Cardiac septum (tissue), 1 donor: ENCODE measurements at places on chromosomes 12 and 14.

GRCh38 chr14:99344051-99344758 is 72.2 kb upstream of the BCL11B start:
- DNase-seq = no peak

GRCh38 chr12:122190842-122191668 is 8.1 kb downstream of the LRRC43 start:
- DNase-seq = peak; percentile 22

- no peak for DNase-seq
Measured at GRCh38 chr14:104751539-104752422, 1.2 kb upstream of the SIVA1 start.

DNA sequence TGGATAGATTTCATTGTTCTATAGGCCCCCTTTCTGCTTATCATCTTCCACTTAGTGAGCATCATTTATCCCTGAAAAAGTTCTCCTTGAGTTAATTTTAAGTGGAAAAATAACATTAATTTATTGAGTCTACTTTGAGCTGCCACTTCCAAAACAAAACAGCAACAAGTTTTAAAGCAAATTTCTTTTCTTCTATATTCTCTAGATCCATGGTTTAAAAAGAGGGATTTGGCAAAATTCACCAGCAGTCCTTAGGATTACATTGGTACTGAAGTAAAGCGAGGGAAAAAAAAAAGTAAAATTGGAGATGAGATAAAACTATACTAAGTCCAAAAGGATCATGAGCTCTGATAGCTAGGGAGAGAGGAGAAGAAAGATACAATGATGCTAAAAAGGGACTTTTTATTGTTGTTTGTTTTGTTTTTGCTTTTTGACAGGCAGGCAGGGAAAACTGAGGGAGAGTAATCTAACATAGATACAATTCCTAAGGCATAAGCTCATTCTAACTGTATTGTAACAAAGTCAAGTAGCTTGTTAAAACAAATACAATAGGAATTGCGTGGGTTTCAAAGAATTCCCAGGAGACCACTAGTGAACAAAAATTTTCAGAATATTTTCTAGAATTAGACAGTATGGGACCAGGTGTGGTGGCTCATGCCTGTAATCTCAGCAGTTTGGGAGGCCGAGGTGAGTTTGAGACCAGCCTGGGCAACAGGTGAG is 19.2 kb upstream of the PLEKHA5 start:
- no peak for DNase-seq

DNA sequence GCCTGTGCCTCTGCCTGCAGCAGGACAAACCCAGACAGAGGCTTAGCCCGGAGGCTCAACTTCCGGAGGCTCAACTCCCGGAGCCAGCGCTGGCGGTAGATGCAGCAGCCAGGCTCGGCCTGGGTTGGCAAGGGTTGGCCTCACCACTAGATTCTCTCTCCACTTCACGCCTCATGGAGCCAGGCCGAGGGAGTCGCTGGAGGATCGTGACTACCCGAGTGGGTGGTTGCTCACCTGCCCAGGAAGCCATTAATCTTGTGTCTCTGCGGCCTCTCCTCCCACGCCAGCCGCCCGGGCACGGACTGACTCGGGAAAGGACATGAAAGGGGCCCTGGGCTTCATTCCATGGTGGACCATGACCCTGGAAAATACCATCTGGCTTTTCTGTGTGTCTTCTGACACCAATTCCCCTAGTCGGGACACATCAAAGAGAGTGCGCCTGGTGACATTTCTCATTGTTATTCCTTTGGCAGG is 20.8 kb downstream of the ESRRB start:
- no peak for DNase-seq

- no peak for DNase-seq
Measured at GRCh38 chr12:96323906-96324305, 76.3 kb downstream of the CDK17 start.

DNA sequence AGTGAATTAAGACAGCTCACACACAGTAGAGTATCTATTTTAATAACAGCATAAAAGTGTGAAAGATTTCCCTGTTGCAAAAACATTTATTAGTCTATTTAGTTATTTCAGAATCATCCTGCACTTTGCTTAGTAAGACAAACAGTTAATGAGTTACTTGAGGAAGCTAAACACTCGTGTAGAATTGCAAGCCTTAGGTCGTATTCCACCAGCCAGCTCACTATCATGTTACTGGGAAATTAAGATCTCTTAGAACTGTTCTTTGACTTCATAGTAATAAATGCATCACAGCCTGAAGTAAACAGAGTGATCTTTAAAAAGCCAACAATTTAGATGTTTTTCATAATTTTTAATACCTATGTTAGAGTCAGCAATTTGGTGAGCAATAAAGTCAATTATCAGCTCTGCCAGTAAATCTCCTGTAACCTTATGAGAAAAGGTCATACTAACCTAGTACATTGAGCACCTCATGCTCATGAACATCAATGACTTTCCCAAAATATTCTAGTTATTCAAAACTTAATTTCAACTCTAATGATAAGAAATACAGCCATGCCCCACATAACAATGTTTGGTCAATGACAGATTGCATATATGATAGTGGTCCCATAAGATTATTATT is 26.7 kb upstream of the ETNK1 start:
- DNase-seq = no peak

DNA sequence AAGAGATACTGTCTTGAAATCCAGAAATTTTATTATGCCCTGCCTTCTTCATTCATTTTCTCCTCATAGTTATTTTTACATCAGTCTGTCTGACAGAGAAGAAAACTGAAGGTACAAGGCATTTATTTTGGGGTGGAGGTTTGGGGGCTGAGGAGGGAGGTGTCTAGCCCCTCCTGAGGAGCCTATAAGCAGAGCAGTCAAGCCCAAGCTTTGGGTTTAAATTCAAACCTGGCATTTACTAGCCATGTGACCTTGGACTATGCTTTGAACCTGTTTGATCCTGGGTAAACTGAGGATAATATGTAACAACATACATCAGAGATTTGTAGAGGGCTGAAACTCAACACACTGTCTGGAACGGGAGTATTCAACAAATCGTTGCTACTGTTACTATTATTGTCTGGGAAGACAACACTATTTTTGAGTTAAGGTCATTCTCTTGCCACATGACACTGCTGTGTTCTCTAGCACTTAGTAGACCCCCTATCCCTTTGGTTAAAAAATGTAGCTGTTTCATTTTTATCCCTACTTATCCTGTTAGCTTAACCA is 66.1 kb upstream of the STRN3 start:
- DNase-seq = no peak

DNA sequence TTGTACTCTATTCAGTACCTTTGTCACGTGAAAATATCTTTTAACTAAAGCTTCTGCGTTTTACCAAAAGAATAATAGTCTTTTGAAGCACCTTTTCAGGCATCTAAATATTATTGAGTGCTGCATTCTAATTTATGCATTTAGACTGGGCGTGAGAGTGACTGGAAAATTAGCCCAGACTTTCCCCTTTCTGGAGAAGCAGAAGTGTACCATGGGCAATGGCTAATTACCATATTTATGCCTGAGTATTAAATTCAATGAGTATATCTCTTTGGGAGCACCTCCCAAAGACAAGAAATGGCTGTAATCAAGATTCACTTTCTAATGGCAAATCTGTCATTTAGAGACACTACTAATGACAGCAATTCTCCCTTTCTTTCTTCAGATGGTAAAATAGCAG is 174.9 kb downstream of the LRRK2 start:
- DNase-seq = no peak

GRCh38 chr12:126668538-126668937 is 1598.4 kb upstream of the TMEM132C start:
- no peak for DNase-seq

GRCh38 chr14:89267163-89267562 is 149.9 kb downstream of the FOXN3 start:
- no peak for DNase-seq

DNA sequence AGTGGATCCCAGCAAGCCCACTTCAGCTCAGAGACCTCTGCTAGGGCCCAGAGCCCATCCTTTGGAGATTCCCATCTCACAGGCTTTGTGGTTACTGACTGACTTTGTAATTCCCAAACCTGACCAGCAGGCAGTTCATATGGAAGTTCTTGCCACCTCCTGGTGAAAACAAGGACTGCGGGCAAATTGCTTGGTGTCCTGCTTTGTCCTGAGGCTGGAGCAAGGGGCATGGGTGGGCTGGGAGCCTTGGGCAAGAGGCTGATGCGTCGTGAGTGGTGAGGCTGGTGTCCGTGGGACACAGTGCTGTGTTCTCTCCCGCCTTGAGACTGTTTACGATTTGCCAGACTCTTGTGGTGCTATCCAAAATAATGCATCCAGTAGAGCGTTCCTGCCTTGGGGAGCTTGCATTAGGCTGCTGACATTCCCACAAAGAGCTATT is 91.0 kb downstream of the LRRC74A start:
- no peak for DNase-seq

- no peak for DNase-seq
Measured at GRCh38 chr14:41285186-41285748, 321.4 kb upstream of the LRFN5 start.

DNA sequence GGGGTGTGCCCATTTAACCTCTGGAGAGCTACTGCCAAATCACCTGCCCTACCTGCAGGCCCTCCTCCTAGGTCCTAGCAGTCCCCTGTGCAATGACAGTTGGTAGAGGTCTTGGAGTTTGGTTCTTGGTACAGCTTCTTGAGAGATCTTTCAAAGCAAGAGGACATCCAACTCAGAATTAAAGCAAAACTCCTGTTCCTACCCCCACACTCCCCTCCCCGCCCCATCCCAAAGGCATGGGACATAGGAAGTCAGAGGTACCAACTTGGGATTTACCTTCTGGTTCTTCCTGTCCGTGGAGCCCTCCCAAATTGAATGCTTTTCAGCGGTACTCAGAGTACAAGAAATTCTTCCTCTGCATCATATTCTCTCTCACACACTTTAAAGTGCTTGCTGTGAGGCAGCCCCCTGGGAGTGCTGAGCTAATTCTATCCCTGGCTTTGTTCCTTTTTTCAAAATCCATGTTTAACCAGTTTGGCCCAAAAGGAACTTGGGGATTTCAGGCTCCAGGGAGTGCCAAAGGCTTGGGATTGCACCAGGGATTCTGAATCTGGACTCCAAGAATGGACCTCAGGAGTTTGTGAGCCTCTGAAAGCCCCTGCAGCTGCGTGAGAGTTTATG is 40.8 kb downstream of the GALNT16 start:
- peak; percentile 22 for DNase-seq

- peak; percentile 58 for DNase-seq
Measured at GRCh38 chr14:99691111-99691885, 7.2 kb downstream of the CYP46A1 start.

- DNase-seq = no peak
Measured at GRCh38 chr12:62912644-62913043, 22.3 kb downstream of the PPM1H start.

DNA sequence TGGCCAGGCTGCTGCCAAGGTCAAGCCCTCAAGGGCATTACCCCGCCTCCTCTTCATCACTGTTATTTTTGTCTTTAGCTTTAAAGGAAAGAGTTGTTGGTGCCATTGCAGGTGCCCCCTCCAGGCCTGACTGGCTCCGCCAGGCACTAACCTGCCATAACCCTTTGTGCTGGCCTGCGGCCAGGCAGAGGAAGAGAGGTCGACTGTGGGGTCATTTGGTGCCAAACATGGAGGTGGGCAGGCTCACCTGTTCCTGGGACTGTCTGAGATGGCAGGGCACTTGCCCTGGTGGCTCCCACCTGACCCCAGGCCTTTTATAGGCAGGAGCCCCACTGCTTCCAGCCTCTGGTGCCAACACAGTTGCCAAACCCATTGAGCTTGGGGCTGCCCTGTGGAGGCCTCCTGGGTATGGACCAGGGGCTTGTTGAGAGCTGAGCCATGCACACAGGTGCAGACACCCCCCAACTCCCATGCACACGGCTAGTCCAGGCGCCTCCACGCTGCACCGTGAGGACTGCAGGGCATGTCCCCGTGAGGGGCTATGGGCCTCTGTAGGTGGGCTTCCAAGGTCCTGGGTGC is 29.4 kb upstream of the PLD4 start:
- no peak for DNase-seq

- DNase-seq = no peak
Measured at GRCh38 chr14:70442750-70443149, 9.2 kb upstream of the ADAM21 start.

DNA sequence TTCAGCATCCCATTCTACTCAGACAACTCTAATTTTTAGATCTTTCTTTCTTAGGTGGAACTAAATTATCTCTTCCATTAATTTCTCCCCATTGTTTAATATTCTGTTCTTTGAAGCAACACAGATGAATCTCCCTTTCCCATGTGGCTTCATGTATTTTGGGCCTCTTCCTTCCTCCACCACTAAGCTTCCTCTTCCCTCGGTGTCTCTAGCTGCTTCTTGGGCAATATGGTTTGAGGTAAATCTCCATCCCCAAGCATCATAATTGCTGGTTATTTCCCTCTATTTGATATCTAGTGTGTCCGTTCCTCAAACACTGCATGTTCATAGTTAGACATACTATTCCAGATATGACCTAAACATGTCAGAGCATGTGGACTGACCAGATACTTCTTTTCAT is 119.2 kb downstream of the PELI2 start:
- DNase-seq = no peak

GRCh38 chr14:49367696-49368095 is 218.5 kb downstream of the RPS29 start:
- no peak for DNase-seq

DNA sequence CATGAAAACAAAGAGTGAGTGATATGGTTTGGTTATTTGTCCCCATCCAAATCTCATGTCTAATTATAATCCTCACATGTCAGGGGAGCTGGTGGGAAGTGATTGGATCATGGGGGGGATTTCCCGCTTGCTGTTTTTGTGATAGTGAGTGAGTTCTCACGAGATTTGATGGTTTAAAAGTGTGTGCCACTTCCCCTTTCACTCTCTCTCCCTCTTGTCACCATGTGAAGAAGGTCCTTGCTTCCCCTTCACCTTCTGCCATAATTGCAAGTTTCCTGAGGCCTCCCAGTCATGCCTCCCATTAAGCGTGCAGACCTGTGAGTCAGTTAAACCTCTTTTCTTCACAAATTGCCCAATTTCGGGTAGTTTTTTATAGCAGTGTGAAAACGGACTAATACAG is 2.1 kb upstream of the ATXN7L3B start:
- DNase-seq = no peak

DNA sequence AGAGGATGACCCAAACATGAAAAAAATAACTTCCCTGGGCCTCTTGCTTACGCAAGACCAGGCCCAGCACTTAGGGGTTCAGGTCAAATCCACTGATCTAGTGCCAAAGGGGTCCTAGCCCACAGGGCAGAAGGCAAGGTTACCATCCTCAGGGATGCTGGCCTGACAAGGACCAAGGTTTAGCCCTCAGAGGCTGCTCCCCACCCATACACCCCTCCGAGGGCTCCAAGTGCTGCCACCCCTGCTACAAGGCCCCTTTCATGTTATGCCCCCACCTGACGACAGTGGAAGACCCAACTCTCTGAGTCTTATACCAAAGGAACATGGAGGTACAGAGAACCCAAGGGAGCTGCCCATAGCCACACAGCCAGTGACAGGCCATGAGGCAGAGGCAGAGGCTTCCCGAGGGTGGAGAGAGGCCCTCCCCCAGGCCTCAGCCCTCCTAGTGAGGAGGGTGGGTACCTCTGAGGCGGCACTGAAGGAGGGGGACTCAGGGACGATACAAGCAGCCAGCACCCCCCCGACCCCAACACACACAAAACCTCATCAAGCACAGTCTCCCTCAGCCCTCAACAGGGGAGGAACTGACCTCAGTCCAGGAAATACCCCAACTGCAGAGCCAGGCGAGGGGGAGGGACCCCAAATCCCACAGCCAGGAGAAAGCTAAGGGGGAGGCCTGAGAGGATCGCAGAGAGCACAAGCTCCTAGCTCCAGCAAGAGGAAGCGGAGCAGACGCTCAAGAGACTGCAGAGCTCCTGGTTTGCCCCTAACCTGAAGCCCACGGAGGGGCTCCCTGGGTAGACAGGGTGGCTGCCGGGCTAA is 37.0 kb downstream of the ANAPC7 start:
- peak; percentile 63 for DNase-seq

GRCh38 chr12:129622566-129622965 is 281.3 kb downstream of the TMEM132D start:
- DNase-seq = no peak
